ENCODE measurements at places on chromosomes 6 and 20. TPM values are rescaled to one million over a fixed set of nuclear protein-coding genes. Genes with fewer than 3 reads are reported as not detected.

MROH8 gene
- total RNA-seq: 0.72 TPM

UBD gene
- 1.1 TPM for total RNA-seq

CCR6 gene
- total RNA-seq: not detected

BTNL2 gene
- not detected for total RNA-seq

MARCKS gene
- total RNA-seq: 52.2 TPM

All from H4 (cell line).